Smooth muscle cell of bladder (primary cell): ENCODE measurements at places on chromosomes 12 and 14. TPM values are rescaled to one million over a fixed set of nuclear protein-coding genes. Genes with fewer than 3 reads are reported as not detected.

The FOXA1 gene
- 0.09 TPM in 1 of 2 replicates, not detected in the other for total RNA-seq

The IFNG-AS1 gene
- not detected in 2 replicates for total RNA-seq

The BEGAIN gene
- total RNA-seq, result 0.18 TPM in 1 of 2 replicates, not detected in the other

The RERG gene
- total RNA-seq, result 0.28 TPM in 2 replicates

The CCDC175 gene
- not detected in 2 replicates for total RNA-seq

The GAS2L3 gene
- total RNA-seq, result 5.3 and 6.3 TPM in 2 replicates

The WNT5B gene
- 14.7 and 30.3 TPM in 2 replicates for total RNA-seq

The AGAP2 gene
- 0.14 and 0.28 TPM in 2 replicates for total RNA-seq

The LAG3 gene
- 0.14 and 0.18 TPM in 2 replicates for total RNA-seq

The EML1 gene
- 62.0 and 77.8 TPM in 2 replicates for total RNA-seq

The UNC79 gene
- under 0.01 and 0.18 TPM in 2 replicates for total RNA-seq

The TXNRD1 gene
- 703 and 1,091 TPM in 2 replicates for total RNA-seq

The CCDC184 gene
- 0.43 and 0.83 TPM in 2 replicates for total RNA-seq

The MCRS1 gene
- total RNA-seq, result 47.2 and 54.0 TPM in 2 replicates

The PIK3C2G gene
- total RNA-seq, result not detected in 2 replicates

The ACSS3 gene
- 14.5 and 22.3 TPM in 2 replicates for total RNA-seq
